Sigmoid colon (tissue), 7 donors: ENCODE measurements at places on chromosomes 1 and 21.
A peak's percentile ranks its signal among the peaks of the same experiment; 100 is the strongest.

GRCh38 chr1:8361198-8361849, 43.4 kb downstream of the SLC45A1 start:
- peaks cover 52% of the 10 kb centered on the region for H3K4me1 ChIP-seq
- peaks cover 85% of the 10 kb centered on the region for H3K36me3 ChIP-seq
- no peaks in the 10 kb centered on the region for H3K27me3 ChIP-seq
- H3K4me3 ChIP-seq: no peak overlapping the region
- DNase-seq: no peak

DNA sequence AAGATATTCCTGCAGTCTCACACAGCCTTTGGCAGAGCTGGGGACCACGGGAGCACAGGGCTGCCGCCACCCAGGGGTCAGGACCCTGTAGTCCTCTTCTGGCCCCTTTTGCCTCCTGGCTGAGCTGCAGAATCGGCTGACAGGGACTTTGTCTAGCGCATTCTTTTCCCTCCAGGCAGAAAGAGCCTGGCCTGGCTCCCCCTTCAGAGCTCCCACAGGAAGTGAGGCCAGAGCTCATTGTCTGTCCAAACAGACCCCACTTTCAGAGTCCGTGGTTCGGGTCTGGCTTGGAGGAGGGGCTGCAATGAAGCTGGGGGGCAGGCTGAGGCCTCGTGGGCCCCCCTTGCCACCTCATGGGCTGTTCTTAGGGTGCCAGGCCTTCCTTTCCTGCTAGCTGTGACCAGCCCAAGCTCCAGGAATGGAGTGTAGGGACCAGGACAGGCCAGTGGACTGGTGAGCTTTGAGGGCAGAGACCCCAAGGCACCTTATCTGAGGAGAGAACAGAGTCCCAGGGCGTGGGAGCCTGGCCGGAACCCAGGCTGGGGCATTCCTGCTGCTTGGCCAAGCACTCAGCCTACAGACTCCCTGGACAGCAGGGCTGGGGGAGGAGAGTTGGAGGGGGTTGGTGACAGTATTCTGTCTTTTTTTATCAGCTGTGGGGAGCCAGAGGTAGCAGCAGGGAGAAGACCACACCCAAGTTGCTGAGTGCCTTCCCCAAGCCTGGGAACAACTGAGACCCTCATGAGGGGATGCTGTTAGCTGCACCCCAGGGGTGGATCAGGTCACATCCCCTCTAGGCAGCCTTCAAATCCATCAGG, 4.7 kb downstream of the CELSR2 start:
- peak overlapping the region; percentile 86 for H3K27ac ChIP-seq
- no peaks in the 10 kb centered on the region for H3K36me3 ChIP-seq

GRCh38 chr1:32063261-32063681, 9.5 kb upstream of the TMEM39B start:
- peaks cover 15% of the 10 kb centered on the region for H3K4me1 ChIP-seq
- H3K4me3 ChIP-seq: no peak overlapping the region
- H3K36me3 ChIP-seq: peaks cover 19% of the 10 kb centered on the region
- DNase-seq: no peak

- H3K27me3 ChIP-seq: no peaks in the 10 kb centered on the region
- H3K27ac ChIP-seq: no peak overlapping the region
- H3K4me3 ChIP-seq: no peak overlapping the region
Observed at GRCh38 chr1:14539953-14540563, 58.4 kb upstream of the KAZN start.

DNA sequence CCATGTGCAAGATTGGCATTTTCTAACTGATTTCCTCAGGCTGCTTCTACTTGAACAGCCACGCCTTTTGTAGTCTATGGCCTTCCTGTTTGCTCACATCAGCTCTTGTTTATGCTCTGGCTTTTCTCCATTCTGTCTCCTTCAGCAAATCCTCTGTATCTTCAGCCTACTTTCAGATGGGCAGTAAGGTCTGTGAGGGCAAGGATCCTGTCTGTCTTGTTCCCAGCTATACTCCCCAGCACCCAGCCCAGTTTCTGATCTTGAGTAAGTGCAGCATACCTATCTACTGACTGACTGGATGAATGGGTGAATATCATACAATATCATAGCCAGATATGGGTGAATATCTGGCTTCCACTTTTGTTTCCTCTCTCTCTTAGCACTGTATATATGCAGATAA, 438.1 kb downstream of the LMO4 start:
- no peak for DNase-seq
- no peaks in the 10 kb centered on the region for H3K4me1 ChIP-seq
- H3K4me3 ChIP-seq: no peak overlapping the region
- H3K36me3 ChIP-seq: no peaks in the 10 kb centered on the region

GRCh38 chr1:66557157-66557556, 23.2 kb downstream of the SGIP1 start:
- no peak for DNase-seq
- H3K27ac ChIP-seq: no peak overlapping the region
- H3K36me3 ChIP-seq: no peaks in the 10 kb centered on the region
- H3K4me1 ChIP-seq: no peaks in the 10 kb centered on the region

GRCh38 chr1:7987528-7987927, 26.0 kb downstream of the PARK7 start:
- peaks cover 39% of the 10 kb centered on the region for H3K36me3 ChIP-seq
- H3K4me3 ChIP-seq: no peak overlapping the region
- DNase-seq: no peak
- no peak overlapping the region for H3K27ac ChIP-seq

GRCh38 chr1:89732643-89733222, 88.1 kb upstream of the LRRC8D start:
- H3K4me1 ChIP-seq: no peaks in the 10 kb centered on the region
- H3K27ac ChIP-seq: no peak overlapping the region
- DNase-seq: no peak
- no peaks in the 10 kb centered on the region for H3K36me3 ChIP-seq
- H3K27me3 ChIP-seq: no peaks in the 10 kb centered on the region
- no peak overlapping the region for H3K4me3 ChIP-seq

GRCh38 chr1:6367381-6368012, 26.1 kb downstream of the ACOT7 start:
- H3K4me1 ChIP-seq: peaks cover 35% of the 10 kb centered on the region
- no peaks in the 10 kb centered on the region for H3K27me3 ChIP-seq
- peak overlapping the region; percentile 70 for H3K27ac ChIP-seq
- DNase-seq: no peak
- H3K4me3 ChIP-seq: no peak overlapping the region
- H3K36me3 ChIP-seq: no peaks in the 10 kb centered on the region

- no peak overlapping the region for H3K4me3 ChIP-seq
- H3K27me3 ChIP-seq: no peaks in the 10 kb centered on the region
- peaks cover 11% of the 10 kb centered on the region for H3K4me1 ChIP-seq
- H3K36me3 ChIP-seq: no peaks in the 10 kb centered on the region
Observed at GRCh38 chr1:230005040-230005439, 62.0 kb upstream of the GALNT2 start.

GRCh38 chr1:64320470-64320869, 117.0 kb downstream of the UBE2U start:
- H3K36me3 ChIP-seq: no peaks in the 10 kb centered on the region
- DNase-seq: no peak
- H3K27ac ChIP-seq: no peak overlapping the region
- H3K4me1 ChIP-seq: no peaks in the 10 kb centered on the region

GRCh38 chr1:86508583-86508969, 38.3 kb upstream of the CLCA4 start:
- H3K27me3 ChIP-seq: no peaks in the 10 kb centered on the region
- peaks cover 35% of the 10 kb centered on the region for H3K4me1 ChIP-seq

- H3K4me1 ChIP-seq: peaks cover 6% of the 10 kb centered on the region
- H3K27ac ChIP-seq: no peak overlapping the region
- H3K27me3 ChIP-seq: no peaks in the 10 kb centered on the region
- no peaks in the 10 kb centered on the region for H3K36me3 ChIP-seq
Observed at GRCh38 chr1:47590523-47591225, 152.8 kb downstream of the FOXD2 start.

GRCh38 chr21:37993071-37993470, 76.8 kb upstream of the KCNJ6 start:
- no peak overlapping the region for H3K4me3 ChIP-seq
- no peak overlapping the region for H3K27ac ChIP-seq
- no peaks in the 10 kb centered on the region for H3K27me3 ChIP-seq

- peak; percentile 28 for DNase-seq
- peaks cover 7% of the 10 kb centered on the region for H3K27me3 ChIP-seq
- no peak overlapping the region for H3K27ac ChIP-seq
Observed at GRCh38 chr1:31796707-31797106, 19.1 kb downstream of the SPOCD1 start.

DNA sequence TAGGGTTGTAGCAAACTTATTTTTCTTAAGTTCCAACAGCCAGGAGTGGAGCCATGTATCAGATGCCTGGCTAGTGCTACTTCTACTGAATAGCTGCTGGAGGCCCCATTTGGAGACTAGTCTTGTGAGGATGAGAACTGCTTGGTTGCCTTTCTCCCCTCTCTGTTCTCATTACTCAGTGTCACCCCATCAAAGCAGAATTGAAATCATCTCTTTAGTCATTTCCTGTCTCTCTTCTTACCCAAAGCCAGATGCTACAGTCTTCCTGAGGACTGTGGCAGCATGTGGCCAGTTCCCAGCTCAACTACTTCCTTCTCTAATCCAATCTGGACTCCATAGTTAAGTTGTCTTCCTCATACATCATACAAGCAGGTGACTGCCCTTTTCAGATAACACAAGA, 197.5 kb downstream of the BRINP2 start:
- H3K27me3 ChIP-seq: no peaks in the 10 kb centered on the region
- no peak overlapping the region for H3K27ac ChIP-seq
- H3K4me3 ChIP-seq: no peak overlapping the region
- H3K4me1 ChIP-seq: no peaks in the 10 kb centered on the region
- H3K36me3 ChIP-seq: no peaks in the 10 kb centered on the region
- no peak for DNase-seq

- H3K27ac ChIP-seq: peak overlapping the region; percentile 94
- DNase-seq: no peak
- H3K36me3 ChIP-seq: no peaks in the 10 kb centered on the region
- H3K4me3 ChIP-seq: no peak overlapping the region
Observed at GRCh38 chr1:40945491-40945973, 34.0 kb upstream of the CTPS1 start.

- no peaks in the 10 kb centered on the region for H3K4me1 ChIP-seq
- no peaks in the 10 kb centered on the region for H3K36me3 ChIP-seq
- DNase-seq: no peak
- H3K27ac ChIP-seq: no peak overlapping the region
- no peaks in the 10 kb centered on the region for H3K27me3 ChIP-seq
Observed at GRCh38 chr1:170365331-170365730, 166.6 kb upstream of the GORAB start.

DNA sequence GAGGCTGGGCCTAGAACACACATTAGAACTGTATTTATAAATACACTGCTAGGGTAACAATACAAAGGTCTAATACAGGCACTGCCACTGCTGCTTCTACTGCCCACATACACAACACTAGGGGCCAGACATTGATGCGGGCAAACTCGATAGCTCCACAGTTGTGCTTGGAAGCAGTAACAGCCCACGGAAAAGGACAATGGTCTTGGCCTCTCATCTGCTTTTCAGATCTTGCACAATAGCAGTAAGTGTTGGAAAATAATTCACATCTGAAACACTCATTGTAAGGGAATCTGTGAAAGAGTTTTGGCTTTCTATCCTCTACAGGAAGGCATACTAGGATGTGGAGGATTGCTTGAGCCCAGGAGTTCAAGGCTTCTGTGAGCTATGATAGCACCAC, 6.9 kb upstream of the SPOCD1 start:
- no peaks in the 10 kb centered on the region for H3K4me1 ChIP-seq
- H3K4me3 ChIP-seq: no peak overlapping the region
- no peaks in the 10 kb centered on the region for H3K36me3 ChIP-seq
- DNase-seq: no peak
- no peak overlapping the region for H3K27ac ChIP-seq
- H3K27me3 ChIP-seq: no peaks in the 10 kb centered on the region

DNA sequence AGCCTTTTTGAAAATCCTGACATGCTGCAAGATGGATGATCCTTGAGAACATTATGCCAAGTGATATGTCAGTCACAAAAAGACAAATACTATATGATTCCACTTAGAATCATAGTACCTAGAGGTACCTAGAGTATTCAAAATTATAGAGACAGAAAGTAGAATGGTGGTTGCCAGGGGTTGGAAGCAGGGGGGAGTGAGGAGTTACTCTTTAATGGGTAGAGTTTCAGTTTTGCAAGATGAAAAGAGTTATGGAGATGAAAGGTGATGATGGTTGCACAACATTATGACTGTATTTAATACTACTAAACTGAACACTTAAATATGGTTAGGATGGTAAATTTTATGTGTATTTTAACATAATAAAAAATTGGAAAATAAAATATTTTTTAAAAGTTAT, 37.9 kb upstream of the PODN start:
- no peak overlapping the region for H3K27ac ChIP-seq
- no peak for DNase-seq
- H3K4me3 ChIP-seq: no peak overlapping the region
- no peaks in the 10 kb centered on the region for H3K36me3 ChIP-seq

GRCh38 chr1:56097713-56098112, 481.6 kb downstream of the PLPP3 start:
- no peaks in the 10 kb centered on the region for H3K4me1 ChIP-seq
- DNase-seq: no peak
- no peaks in the 10 kb centered on the region for H3K36me3 ChIP-seq
- no peak overlapping the region for H3K4me3 ChIP-seq
- H3K27ac ChIP-seq: no peak overlapping the region

- no peak overlapping the region for H3K4me3 ChIP-seq
- no peak for DNase-seq
- no peaks in the 10 kb centered on the region for H3K36me3 ChIP-seq
- no peaks in the 10 kb centered on the region for H3K4me1 ChIP-seq
Observed at GRCh38 chr1:189859385-189859977, 618.2 kb downstream of the BRINP3 start.

DNA sequence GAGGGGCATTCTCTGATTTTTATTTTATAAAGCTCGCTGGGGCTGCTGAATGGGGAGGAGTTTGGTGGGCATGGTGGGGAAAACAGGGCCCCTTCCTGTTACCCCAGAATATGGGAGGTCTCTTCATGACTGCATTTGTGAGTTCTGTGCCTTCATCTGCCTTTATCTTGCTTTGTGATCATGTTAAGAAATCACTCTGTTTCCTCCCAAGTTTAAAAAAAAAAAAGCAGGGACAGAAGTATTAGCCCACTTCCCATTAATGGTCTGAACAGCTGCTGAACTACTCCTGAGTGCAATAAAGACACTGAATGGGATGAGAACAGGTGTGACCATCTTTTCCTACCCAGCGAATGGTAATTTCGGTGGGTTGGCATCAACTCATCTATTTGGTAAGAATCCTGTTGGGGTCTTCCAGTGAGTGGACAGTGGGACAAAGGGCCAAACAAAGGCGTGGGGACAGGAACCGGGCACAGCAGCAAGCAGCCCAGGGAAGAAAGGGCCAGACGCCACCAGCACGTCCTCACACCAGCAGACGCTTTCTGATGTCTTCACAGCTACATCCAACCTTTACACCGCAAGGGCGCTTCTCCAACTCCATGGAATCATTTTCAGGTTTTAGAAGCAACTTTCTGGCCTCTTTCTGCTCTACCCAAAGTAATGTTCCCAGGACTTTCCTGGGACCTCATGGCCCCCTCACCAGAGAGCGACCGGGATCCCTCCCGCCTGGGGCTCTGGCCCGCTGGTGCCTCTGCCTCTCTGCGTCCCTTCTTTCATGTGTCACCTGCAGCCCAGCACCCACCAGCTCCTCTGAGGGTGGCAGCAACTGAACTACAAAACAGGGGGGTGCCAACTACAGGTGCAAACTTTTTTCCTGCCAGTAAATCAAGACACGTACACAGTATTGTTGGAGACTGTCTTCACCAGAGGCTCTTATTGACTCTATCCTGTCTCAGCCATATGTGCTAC, 160.2 kb downstream of the ADSS2 start:
- no peaks in the 10 kb centered on the region for H3K27me3 ChIP-seq
- no peak overlapping the region for H3K4me3 ChIP-seq
- H3K36me3 ChIP-seq: no peaks in the 10 kb centered on the region
- H3K4me1 ChIP-seq: no peaks in the 10 kb centered on the region
- DNase-seq: no peak

GRCh38 chr1:40530735-40531380, 579 bp upstream of the ZNF684 start:
- H3K4me1 ChIP-seq: peaks cover 11% of the 10 kb centered on the region
- H3K4me3 ChIP-seq: peak overlapping the region; percentile 82
- DNase-seq: no peak
- H3K36me3 ChIP-seq: no peaks in the 10 kb centered on the region
- no peaks in the 10 kb centered on the region for H3K27me3 ChIP-seq
